Parietal lobe (tissue), 2 donors: ENCODE measurements at places on chromosomes 11 and 22. TPM values are rescaled to one million over a fixed set of nuclear protein-coding genes. Genes with fewer than 3 reads are reported as not detected.

DRG1 gene
- total RNA-seq, result 62.9 TPM

TSSK2 gene
- not detected for total RNA-seq

UCP3 gene
- 6.3 TPM for total RNA-seq

SOX6 gene
- 68.9 TPM for total RNA-seq

MS4A4A gene
- not detected for total RNA-seq

PKNOX2 gene
- total RNA-seq, result 13.1 TPM

KDM4F gene
- total RNA-seq, result not detected

YPEL4 gene
- total RNA-seq, result 5.6 TPM

LIPT2 gene
- total RNA-seq, result 1.6 TPM

LIF gene
- total RNA-seq, result under 0.01 TPM

FAM180B gene
- total RNA-seq, result not detected

OR52B4 gene
- not detected for total RNA-seq

NCF4 gene
- not detected for total RNA-seq

TSGA10IP gene
- not detected for total RNA-seq

RTN4R gene
- 14.7 TPM for total RNA-seq

RFPL3 gene
- total RNA-seq, result not detected

TBX10 gene
- total RNA-seq, result not detected

OR51I1 gene
- 2.5 TPM for total RNA-seq

OR51B5 gene
- 3.1 TPM for total RNA-seq
